CD4-positive, CD25-positive, alpha-beta regulatory T cell (primary cell): ENCODE measurements at places on chromosomes 2 and 18.

DNA sequence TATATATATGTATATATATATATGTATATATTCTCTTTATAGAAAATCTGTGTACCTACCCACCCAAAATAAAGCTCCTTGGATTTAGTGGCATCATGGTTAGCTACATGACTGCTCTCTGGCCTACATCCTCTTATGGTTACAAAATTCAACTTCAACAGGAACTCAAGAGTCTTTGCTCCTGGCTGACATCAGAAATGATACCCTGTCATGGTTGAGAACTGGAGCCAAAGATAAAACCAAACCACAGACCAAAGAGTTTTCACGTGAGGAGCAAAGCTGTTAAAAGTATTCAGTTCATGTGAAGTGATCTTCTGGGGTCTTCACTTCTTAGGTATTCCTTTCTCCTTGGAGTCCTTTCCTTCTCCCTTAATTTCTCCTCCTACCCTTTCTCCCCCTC, 476.3 kb downstream of the SOX11 start:
- DNase-seq = no peak

DNA sequence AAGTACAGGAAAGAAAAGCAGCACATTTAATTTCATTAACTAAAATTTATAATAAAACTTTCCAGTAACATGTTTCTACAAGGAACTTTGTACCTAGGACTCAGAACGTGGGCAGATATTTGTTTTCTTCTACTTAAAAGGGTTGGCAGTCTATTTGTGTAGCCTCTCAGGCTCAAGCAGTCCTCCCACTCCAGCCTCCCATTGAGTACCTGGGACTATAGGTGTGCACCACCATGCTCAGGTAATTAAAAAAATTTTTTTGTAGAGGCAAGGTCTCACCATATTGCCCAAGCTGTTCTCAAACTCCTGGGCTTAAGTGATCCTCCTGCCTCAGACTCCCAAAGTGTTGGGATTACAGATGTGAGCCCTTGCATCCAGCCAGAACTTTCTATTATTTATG, 36.8 kb downstream of the UGP2 start:
- no peak for DNase-seq

- no peak for DNase-seq
These were observed 123.0 kb upstream of the ARHGAP28 start for GRCh38 chr18:6606411-6607085.

DNA sequence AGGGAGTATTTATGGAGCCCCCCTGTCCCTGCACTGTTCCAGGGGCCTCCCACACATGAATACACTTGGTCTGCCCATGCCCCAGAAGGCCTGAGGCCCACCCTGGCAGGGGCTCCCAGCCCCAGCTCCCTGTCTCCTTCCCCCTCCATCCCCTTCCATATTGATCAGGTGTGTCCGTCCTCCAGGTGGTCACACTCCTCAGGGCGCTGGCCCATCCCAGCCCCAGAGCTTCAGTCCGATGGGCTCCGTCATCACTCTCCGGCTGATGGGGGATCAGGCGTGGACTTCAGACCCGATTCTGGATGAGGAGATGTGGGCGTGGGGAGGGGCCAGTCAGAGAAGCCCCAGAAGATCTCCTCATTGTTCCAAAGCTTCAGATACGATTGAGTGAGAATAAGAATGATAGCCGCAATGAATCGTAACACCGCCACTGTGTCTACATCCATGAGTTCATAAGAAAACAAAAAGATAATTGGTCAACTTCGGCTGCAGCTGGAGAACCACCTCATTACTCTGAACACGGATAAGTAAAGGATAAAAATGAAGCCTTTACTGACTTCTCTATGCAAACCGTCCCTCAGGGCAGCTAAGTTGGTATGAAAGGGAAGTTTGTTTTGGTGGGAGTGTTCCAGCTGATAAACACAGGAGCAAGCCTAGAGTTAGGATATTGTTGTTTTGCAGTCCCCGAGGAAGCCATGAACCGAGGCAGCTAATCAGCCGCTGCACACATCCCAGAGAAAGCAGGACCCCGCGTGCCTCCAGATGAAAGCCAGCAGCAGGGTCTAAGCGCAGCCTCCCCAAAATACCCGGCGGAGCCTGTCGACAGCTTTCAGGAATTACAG, 279.5 kb downstream of the NDUFA10 start:
- no peak for DNase-seq

DNA sequence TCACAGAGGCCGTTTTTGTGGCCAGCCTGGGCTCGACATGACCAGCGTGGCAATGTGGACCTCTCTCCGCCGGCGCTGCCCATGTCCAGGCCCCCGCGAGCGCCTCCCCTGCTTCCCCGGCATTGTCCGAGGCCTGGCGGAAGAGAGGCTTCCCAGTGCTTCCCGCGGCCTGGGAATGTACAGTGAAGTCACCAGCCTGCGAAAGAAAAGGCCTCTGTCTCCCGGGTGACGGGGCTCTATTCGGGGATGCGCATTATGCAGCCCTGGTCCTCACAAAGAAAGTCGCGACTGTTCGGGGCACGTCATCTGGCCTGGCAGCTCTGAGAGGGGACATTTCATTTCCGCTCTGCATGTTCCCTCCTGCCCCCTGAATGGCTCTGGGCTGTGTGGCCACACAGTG, 109.2 kb upstream of the AGAP1 start:
- no peak for DNase-seq

GRCh38 chr2:39618736-39619135, 47.0 kb upstream of the TMEM178A start:
- no peak for DNase-seq

GRCh38 chr2:50111067-50111466, 920.9 kb downstream of the NRXN1 start:
- no peak for DNase-seq

DNA sequence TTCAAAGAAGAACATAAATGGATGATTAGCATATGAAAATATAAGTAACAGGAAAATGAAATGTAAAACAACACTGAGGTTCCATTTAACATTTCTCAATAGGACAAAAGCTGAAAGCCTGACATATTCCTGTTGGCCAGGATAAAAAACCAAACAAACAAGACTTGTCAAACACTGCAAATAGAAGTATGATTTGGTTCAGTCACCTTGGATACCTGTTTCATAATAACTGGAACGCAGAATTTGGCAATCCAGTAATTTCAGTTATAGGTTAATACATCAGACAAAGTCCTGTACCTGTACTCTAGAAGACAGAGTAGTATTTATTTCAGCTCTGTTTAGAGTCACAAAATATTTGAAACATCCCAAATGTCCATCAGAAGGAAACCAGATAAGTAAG, 16.5 kb upstream of the EVA1A start:
- no peak for DNase-seq

- no peak for DNase-seq
These were observed 61.9 kb upstream of the SH3RF3 start for GRCh38 chr2:109066917-109067597.

DNA sequence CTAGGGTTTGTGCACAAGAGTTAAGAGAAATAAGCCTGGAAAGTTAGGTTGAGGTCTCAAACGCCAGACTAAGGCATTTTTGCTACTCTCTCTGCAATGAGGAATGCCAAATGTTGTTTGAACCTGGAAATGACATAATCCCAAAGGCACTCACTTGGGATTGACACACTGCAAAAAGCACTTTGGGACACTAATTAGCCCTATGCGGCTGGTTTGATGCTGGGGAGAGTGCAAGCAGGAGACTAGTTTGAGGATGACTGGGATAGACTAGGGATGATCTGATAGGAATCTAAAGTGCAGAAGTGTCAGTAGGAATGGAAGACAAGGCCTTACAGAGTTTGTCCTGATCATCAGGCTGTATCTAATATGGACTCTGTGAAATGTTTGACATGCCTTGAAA, 469.0 kb downstream of the SLC4A3 start:
- DNase-seq = no peak

- no peak for DNase-seq
These were observed 176.5 kb upstream of the SPRED2 start for GRCh38 chr2:65608916-65609315.

DNA sequence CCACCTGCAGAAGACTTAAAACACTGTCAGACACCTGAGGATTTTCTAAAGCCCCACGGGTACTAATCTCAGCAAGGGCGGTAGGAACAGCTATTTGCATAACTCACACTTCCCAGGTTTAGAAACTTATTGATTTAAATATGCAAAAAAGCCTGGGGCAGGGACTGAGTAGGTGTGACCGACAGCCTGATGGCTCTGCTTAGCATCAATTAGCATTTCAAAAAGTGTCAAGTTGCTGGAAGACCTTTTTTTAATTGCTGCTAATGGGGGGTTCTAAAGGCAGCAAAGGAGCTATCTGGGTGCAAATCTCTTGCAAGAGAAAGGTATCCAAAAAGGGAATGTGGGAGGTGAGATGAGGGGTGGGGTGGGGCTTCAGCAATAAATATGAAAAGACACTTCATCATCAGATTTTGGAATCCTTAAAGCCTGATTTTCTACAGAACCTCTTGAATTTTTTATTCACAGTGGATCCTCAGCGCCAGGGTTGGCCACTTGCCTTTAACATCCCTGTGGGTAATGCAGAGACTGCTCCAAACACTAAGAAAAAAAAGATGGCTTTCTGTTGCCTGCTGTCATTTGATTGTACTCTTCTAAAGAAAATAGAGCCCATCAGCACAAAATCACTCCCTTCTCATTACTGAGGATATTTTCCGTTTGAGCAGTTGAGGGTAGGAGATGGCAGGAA, 121.1 kb upstream of the RMP24 start:
- no peak for DNase-seq

DNA sequence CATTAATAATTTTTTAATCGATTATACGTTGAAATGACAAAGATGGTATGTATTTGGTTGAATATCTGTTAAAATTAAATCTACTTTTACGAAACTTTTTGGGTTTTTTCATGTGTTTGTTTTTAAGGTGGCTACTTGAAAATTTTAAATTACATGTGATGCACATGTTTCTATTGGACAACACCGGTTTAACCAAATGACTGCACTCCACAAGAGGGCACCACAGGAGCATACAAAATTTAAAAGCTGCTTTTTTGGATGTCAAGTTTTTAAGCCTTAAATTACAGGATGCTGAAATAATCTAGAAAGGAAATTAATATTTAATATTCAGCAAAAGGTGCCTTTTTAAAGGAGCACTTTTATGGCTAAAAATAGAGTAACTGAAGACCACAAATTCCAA, 98.7 kb downstream of the ACVR1 start:
- peak; percentile 55 for DNase-seq

DNA sequence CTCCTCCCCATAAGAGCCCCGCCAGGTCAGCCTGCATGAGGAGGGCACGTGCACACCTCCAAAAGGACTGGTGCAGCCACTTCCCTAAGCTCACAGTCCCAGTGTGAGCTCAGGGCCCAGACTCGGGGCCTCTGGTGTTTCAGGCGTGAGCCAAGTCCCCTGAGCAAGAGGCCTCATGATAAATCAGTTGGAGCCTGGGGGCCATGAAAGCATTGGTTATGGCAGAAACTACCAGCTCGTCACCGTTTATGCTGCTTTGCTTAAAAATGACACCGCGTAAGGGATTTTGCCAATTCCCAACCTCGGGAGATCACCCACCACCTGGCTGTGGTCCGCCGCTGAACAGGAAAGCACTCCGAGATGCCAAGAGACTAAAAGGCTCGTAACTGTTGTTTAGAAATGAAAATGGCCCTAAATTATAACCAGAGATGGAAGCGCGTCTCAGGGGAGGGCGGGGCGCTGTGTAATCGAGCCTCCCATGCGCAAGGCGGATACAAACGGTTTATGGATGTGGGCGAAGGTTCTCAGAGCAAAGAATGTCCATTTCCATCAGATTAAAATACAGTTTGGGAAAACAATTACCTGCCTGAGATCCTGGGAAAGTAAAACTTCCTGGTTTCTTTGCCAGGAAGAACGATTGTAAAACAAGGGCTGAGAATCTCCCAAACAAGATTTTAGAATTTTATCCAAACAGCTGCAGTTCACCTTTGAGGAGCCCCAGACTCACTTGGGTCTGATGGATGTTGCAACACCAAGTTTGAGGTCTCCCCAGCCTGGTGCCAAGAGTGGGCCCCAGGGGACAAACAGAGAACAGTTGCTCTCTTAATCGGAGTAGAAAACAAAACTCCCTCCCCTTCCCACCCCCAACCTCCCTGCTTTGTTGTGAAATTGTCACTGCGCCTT, 141.4 kb downstream of the BCL2 start:
- DNase-seq = no peak

- no peak for DNase-seq
These were observed 93.8 kb upstream of the PHLPP1 start for GRCh38 chr18:62621546-62621945.

GRCh38 chr18:50981381-50981780, 13.5 kb downstream of the ELAC1 start:
- DNase-seq = no peak
